Suprapubic skin (tissue), 4 donors: ENCODE measurements at places on chromosomes 12 and 14.

- DNase-seq = no peak
Observed at GRCh38 chr12:129466499-129466898, 437.3 kb downstream of the TMEM132D start.

GRCh38 chr12:98224584-98225221 is 290.7 kb upstream of the TMPO start:
- DNase-seq = no peak

DNA sequence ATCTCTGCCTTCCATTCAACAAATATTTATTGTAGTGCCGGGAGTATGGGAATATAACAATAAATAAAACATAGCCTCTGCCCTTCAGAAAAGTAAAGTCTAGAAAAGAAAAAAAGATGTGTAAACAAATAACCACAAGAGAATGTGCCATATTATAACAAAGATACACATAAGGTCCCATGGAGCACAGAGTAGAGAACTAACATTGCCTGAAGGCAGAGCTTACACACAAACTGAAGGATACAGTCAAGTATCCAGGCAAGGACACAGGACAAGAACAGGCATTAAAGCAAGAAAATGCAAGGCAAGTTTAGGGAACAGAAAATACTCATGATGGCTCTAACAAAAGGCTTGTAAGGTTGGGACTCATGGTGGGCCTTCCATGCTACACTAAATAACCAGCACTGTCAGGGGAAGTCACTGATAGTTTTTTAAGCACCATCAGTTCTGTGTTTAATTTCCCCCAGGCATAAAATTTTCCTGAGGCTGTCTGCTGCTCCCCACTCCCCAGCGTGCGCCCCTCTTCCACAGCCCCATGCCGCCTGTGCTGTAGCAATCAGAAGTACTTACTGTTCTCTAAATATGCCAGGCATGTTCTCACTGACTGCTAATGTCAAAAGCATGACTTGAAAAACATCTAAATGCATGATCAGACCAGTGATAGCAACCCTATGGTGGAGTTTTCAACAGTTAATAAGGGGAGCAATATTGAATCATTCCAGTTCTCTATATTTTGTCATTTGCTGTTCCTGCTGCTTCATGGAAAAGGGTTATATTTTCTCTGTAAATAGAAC is 77.8 kb downstream of the ANKS1B start:
- DNase-seq = no peak

DNA sequence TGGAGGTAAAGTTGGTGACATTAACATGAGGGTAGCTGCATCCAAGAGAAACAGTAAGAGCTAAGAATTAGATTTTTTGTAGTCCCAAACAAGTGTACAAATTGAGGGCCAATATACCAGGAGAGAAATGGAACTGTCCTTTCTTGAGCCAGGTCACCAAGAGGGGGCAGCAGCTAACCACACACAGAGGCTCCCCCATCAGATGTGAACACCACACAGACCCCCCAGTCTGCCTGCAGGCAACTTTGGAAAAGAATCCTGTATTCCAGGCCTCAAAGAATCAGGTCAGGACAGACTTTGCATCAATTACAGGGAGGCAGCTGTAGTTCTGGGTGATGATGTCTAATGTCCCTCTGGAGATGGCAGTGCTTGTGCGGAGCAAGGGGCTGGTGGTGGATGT is 77.9 kb downstream of the SPTB start:
- DNase-seq = no peak

- DNase-seq = no peak
Observed at GRCh38 chr14:68910540-68910939, 68.6 kb downstream of the ACTN1 start.

GRCh38 chr12:25585662-25586061 is 32.6 kb upstream of the LMNTD1 start:
- no peak for DNase-seq

DNA sequence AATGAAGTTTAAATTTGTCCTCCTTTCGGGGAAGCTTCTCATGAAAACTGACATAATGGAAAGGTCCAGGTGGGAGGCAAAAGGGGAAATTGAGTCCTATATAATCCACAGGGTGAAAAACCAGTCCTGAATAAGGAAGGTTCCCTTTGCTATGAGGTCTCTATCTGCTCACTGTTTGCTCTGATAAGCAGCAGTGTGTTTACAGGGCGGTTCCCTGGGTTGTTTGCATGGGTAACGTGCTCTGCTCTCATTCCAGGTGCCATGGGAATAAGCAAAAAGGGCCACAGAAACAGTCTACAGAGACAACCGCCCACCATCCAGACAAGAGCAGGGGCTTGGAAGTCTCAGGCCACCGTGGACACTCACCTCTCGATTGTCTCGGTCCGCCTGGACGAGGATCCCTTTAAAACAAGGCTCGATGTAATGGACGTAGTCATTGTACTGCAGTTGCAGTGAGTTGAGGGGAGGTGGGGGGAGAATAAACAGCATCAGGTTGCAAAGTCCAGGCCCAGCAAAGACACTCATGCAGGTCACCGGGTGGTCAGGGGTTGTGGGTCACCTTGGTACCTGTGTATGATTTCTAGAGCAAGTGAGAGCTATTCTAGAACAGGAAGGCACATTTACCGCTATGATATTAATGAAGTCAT is 32.7 kb downstream of the CACNA2D4 start:
- no peak for DNase-seq

DNA sequence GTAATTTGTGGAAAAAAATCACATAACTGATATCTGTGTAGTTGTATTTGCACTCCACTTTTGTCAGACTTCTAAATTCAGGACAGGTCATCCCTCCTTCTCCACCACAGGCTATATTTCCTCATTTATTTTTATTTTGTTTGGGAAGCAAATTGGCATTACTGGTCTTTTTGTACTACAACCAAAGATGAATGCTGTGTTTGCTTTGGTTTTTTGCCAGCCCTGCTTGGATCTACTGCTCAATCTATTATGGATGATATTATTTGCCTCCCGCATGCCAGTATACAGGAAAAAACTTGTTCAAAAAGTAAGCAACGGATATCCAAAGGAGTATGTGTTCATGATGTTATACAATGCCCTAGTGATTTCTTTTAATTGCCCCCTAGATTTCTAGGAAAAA is 948.8 kb downstream of the TRHDE start:
- DNase-seq = no peak

GRCh38 chr12:30243426-30243825 is 452.2 kb downstream of the IPO8 start:
- no peak for DNase-seq

- DNase-seq = no peak
Observed at GRCh38 chr12:88957358-88957757, 377.1 kb upstream of the KITLG start.

- no peak for DNase-seq
Observed at GRCh38 chr12:24014915-24015832, 65.7 kb upstream of the SOX5 start.
